ENCODE measurements at places on chromosomes 2 and 18.

DNA sequence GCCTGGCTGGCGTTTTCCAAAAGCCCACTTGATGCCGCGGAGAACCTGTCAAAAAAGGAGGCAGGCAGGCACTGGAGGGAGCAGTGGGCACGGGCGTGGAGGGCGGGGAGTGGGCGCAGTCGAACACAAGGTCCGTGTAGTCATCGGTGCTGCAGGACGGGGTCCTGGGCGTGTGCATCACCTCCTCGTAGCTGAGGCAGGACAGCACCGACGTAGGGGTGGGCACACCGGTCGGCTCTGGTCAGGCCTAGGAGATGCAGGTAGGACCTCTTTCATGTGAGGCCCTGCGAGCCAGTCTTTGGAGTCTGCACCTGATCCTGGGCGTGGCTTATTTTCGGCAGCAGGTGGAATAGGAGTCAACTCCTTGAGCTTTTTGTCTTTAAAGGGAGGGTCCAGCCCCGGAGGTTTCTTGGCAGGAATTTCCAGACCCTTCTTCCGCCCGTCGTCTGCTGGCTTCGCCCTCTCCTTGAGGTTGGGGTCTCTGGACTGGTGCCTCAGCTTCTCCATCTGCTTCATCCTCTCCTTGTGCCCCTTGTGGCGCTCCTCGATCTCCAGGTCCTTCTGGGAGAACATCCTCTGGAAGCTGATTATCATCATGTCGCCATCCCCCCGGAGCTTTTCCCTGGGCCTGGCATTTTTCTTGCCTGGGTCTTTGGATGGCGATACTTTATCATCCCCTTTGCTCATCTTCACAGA lies 892.5 kb upstream of the LRRTM1 start:
- no peak for DNase-seq

DNA sequence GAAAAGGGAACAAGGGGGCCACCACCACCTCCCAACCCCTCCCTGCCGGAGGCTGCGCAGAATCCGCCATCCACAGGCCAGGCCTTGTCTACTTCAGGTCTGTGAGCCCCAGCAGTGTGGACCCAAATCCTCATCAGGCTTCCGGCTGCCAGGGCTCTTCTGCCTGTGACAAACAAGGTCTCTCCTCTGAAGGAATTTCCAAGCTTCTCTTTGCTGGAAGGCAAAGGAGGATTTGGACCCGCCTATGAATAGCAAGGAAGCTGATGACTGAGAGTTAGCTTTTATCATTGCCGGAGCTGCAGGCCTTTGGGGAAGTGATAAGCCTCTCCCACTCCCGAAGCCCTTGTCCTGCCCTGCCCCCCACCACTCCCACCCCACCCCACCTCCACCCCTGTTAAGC lies 93.7 kb upstream of the SH3BP4 start:
- no peak for DNase-seq

GRCh38 chr2:64780041-64780440 lies 126.3 kb upstream of the SERTAD2 start:
- DNase-seq = no peak

DNA sequence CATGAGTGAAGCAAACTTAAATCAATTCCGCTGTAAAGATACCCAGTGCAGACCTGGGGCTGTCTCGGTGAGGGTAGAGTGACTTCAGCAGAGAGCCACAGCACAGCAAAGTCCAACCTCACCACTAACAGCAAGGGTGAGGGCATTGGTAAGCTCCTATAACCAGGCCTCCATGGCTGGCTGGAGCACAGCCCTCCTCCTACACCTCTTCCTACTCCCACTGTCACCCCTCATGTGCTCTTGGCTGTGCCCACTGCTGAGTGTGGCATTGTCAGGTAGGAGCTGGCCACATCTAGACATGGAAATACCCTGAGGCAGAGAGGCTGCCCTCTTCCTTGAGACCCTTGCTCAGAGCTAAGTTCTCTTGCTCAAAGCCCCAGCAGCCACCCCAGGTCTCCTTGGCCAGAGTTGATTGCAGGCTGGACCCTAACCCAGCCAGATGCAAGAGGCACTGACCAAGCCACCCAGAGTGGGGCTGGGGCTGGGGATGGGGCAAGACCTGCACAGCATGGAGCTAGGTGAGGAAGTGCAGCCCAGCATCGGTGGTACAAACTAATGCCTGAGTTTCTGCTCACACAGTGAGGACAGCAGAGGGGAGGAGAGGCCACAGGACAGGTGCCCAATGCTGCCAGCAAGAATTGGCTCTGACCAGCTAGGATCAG lies 77.6 kb upstream of the RAB6C start:
- no peak for DNase-seq

GRCh38 chr2:95669441-95669991 lies 77.7 kb downstream of the TRIM43 start:
- no peak for DNase-seq

All from COLO829 (cell line).